ENCODE measurements at places on chromosomes 6 and 20. TPM values are rescaled to one million over a fixed set of nuclear protein-coding genes. Genes with fewer than 3 reads are reported as not detected.

Gene MEI4
- not detected for total RNA-seq

Gene GTSF1L
- total RNA-seq = not detected

Gene GJA1
- total RNA-seq = not detected

Gene RTEL1
- 38.1 TPM for total RNA-seq

Gene UBD
- total RNA-seq = 0.65 TPM

Gene BPIFA3
- not detected for total RNA-seq

Gene SLC2A10
- total RNA-seq = not detected

Gene INSM1
- not detected for total RNA-seq

Gene SUPT3H
- total RNA-seq = 8.2 TPM

Gene KIAA0408
- total RNA-seq = 3.4 TPM

Gene CDC25B
- total RNA-seq = 332 TPM
